ENCODE measurements at places on chromosomes 2 and 18. TPM values are rescaled to one million over a fixed set of nuclear protein-coding genes. Genes with fewer than 3 reads are reported as not detected.

The ANKRD30B gene
- not detected for total RNA-seq

The SERPINB7 gene
- total RNA-seq: not detected

The TRAPPC8 gene
- total RNA-seq: 40.4 TPM

DNA sequence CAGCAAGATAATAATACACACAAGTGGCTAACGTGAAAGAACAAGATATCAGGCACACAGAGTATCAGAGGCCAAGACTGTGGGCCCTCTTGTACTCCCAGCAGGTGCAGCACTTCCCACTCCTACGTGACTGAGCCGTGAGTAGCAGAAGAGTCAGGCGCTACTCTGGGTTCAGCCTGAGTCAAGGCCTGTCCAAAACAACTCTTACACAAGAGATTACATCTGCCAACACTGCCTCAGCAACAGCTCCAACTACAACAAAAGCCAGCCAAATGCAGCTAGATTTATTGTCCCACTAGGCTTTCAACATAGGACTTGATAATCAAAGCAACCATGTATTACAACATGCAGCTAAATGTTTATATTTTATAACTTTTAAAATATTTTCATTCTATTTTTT is 56.2 kb downstream of the ITSN2 start:
- no peak for DNase-seq

DNA sequence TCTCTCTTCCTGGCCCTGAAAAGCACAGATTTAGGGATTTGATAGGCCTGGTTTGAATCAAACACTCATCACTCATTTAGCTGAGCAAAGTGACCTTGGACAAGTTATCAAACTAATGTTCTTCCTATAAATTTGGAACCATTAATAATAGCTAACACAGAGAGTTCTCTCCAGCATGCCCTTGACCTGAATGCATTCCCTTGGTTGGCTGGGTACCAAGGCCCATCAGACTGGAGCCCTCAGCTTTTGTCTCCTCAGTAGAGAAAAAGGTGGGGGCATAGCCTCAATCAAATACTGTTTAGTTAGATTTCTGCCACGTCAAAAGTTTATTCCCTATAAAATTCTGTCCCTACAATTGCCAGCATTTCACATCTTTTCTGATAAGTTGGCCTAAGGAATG is 13.8 kb upstream of the MRPL19 start:
- no peak for DNase-seq

- no peak for DNase-seq
Measured at GRCh38 chr2:73892631-73893329, at the start of gene ACTG2. Gene ACTG2, plus strand, starts transcription at chr2:73893008. Its CDS starts 8,304 bp downstream, at chr2:73901312.

- no peak for DNase-seq
Measured at GRCh38 chr2:68877079-68877772, 6.0 kb upstream of the BMP10 start.

GRCh38 chr18:39549144-39549543 is 1983.5 kb upstream of the CELF4 start:
- no peak for DNase-seq

GRCh38 chr2:39534095-39534711 is 97.1 kb upstream of the MAP4K3 start:
- no peak for DNase-seq

GRCh38 chr2:120992791-120993555 is 257.3 kb downstream of the GLI2 start:
- DNase-seq: no peak

DNA sequence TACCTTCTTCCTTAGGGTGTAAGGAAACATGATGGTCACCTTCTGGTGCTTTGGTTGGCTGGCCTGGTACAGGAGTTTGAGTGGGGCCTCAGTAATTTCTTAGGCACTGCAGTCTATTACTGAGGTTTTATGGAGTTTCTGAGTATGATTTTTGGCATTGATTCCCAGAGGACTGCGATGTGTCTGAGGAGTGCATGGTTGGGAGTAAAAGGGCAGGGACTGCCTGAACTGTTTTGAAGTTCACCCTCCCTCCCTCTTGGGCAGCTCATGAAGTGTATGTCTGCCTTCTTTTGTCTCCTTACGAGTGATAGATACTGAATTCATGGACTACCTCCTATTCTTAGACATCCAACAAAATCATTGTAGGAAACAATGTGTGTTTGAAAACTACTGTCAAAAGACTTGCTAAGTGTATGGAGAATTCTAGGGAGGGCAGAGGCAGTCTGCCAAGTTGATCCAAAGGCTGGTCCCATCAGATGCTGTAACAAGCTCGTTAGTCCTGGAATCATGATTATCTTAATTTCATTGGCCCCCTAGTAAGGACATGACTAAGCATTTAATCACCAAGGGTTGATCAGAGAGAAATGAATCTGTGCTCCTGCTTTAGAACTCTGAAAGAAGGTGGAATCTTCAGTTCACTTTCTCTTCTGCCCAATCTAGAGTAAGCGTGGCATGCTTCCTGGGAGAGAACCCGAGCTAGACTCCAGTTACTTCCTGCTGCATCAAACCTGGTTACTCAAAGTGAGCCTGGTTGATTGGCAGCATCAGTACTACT is 26.5 kb downstream of the LYPD6B start:
- DNase-seq: no peak

GRCh38 chr2:102803041-102803896 is 41.4 kb downstream of the TMEM182 start:
- no peak for DNase-seq

- DNase-seq: no peak
Measured at GRCh38 chr18:56379256-56379655, 259.1 kb downstream of the TXNL1 start.

- DNase-seq: no peak
Measured at GRCh38 chr18:46588971-46589660, 67.9 kb downstream of the LOXHD1 start.
